ENCODE measurements at places on chromosomes 6 and 20.

DNA sequence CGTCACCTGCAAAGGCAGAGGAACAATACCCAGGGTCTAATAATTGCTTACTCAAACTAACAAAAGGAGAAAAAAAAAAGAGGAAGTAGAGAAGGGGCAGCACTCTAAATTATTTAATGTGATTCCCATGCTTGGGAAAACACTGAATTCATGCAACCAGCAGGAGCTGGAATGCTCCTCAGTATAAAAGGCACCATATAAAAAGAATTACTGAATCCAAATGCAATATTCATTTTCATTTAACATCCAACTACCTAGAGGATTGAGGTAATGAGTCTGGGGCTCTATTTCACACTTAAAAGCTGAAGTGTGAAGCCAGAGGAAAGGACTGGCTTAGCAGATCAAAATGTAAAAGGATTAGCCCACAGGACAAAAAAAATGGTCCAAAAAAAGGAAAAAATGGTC lies 8.7 kb downstream of the B4GALT5 start:
- no peak for DNase-seq

- DNase-seq, result no peak
These were observed 217.0 kb upstream of the CCN2 start for GRCh38 chr6:132167929-132168892.

DNA sequence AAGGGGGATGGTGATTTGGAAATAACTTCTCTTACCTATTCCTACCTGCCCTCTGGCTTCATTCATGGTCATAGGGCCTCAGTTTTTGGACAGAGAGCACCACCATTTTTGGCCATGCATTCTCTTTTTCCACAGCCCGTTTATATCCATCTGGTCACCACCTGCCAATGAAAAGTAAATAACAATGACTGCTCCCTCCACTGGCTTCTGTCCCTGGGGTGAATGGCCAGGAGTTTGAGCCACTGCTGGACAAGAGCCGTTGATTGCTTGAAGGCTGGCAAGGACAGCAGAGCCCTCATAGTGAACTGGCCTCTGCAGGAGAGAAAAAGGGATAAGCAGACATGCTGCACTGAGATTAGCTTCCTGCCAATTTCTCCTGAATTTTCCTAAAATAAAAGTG lies 261.8 kb downstream of the ADGB start:
- DNase-seq, result no peak

DNA sequence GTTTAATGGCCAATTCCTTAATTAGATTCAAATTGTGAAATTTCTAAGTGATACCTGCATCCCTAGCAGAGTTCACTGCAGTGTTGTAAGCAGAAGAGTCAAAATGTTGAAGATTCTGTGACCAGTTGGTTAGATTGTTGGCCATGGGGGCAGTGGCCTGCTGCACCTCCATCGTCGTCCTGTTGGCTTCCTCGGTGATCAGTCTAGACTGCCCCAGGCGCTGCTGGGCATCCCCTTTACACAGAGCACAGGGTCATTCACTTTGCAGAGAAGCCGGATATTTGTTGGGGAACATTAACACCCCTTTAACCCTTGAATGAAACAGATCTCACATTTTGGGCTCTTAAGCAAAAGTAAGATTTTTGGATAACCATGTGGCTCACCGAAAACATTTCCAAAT lies 60.7 kb downstream of the FAM229B start:
- no peak for DNase-seq

DNA sequence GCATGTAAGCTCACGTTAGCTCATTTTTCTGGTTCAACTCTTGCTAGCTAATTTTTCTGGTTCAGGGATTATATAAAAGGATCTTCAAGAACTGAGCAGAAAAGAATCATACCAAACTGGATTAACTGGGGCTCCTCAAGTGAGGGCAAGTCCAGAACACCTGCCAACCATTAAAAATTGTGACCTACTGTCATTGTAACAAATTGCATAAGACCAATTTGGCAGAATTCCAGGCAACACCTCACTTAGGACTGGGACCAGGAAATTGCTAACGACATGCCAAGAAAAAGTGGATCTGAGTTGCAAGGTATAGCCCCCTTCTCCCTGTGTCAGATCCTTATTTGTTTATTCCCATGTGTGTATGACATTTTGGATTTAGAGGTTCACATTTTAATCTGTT lies 216.6 kb downstream of the HIVEP2 start:
- DNase-seq, result no peak

GRCh38 chr6:134413241-134413643 lies 95.3 kb upstream of the SGK1 start:
- DNase-seq, result no peak

GRCh38 chr20:36574366-36575135 lies 1.2 kb downstream of the TGIF2 start:
- DNase-seq, result peak; percentile 37

DNA sequence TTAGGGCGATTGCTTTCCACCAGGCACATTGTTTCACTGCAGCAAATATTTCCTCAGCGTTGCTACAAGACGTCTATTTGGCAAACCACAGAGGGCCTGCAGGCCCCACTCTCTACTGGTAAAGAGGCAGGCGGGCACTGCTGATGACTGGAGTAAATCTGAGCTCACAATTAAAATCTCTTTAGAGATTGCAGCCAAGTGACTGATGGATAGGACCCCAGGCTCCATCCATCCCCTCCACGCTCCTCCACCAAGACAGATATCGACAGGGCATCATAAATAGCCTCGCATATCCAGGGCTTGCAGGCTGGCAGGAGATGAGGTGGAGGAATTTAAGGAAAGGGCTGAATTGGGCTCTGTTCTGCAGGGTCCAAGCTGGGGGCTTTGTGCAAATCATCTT lies 50.4 kb upstream of the MDGA1 start:
- DNase-seq, result no peak

- DNase-seq, result no peak
These were observed 611 bp downstream of the CNPY3 start for GRCh38 chr6:42929821-42930360.

- no peak for DNase-seq
These were observed 165.0 kb upstream of the SULF2 start for GRCh38 chr20:47950124-47950912.

GRCh38 chr6:12939314-12939713 lies 222.7 kb downstream of the PHACTR1 start:
- no peak for DNase-seq

DNA sequence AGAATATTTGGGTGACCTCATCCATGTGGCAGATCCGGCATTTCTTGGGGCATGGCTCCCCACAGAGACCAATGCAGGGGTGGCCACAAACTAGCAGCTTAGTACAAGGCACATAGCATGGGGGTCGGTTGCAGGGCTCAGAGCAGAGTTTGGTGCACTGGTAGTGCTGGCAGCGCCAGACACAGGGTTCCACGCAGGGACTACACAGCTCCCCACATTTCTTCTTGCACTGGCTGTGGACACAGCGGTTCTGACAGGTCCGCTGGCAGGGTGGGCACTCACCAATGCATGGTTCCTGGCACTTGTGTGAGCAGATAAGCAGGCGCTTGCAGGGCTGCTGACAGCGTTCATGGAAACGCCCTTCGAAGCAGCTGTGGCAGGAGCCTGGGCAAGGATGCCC lies 29.1 kb downstream of the DDX27 start:
- DNase-seq, result no peak

DNA sequence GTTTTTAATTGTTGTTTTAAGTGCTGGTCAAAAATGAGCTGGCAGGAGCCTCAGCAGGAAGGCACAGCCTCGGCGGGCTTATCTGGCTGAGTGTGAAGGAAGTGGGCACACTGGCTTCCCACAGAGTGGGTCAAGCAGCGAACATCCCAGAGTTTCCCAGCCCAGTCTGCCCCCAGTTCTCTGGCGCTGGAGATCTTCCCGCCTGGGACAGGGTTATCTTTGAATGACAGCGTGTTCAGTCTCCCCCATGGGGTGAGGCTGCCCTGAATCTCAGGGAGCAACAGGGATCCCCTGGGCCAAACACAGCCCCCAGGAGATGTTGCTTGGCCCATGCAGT lies 122.2 kb upstream of the PTPN1 start:
- no peak for DNase-seq

DNA sequence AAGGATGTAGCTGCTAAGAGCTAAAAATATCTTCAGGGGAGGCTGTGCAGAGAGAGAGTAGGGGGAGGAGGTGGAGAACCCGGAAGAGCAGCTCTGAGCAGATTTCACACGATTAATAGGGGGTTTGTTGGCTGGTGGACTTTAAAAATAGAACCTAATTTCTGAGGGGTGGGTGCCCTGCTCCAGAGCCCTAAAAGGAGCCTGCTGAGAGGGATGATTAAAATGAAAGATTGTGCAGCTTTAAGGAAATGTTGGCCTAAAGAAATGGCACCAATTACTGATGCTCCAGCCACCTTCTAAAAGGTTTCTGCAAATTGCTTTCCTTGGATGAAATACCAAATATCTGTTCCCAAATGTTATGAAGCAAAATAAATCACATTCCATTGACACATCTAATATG lies 202.8 kb upstream of the BTBD3 start:
- no peak for DNase-seq

DNA sequence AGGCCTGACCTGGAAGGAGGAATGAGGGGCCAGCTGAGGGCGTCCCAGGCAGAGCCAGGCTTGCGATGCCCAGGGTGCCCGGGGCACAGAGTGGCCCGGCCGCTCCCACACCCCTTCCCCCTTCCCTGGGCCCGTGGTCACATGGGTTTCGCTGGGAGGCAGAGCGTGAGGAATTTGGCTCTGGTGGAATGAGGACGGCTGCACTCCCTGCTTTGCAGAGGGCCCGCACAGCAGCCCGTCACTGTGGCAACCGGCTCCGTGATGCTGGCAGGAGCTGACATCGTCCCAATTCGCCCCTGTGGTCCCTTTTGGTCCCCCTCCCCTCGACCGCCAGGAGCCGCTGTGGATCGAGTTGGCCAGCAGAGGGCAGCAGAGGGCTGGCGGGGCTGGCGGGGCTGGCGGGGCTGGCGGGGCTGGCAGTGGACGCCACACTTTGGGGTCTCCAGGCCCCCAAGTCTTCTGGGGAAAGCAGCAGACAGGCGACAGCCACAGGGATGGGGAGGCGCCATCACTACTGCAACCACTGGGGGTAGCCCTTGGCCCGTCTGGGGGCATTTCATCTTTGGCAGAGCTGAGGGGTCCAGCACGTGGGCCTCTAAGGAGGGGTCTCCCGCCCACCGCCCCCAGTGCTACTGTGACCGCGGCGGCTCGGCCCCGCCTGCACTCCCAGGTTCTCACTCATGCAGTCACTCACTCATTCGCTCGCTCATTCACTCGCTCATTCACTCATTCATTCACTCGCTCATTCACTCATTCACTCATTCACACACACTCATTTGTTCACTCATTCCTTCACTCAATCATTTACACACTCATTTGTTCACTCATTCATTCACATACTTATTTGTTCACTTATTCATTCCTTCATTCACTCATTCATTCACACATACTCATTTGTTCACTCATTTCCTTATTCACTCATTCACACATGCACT lies 49.7 kb upstream of the BHLHE23 start:
- no peak for DNase-seq
